NCI-H1417 (cell line): ENCODE measurements at places on chromosomes 16 and 17.

DNA sequence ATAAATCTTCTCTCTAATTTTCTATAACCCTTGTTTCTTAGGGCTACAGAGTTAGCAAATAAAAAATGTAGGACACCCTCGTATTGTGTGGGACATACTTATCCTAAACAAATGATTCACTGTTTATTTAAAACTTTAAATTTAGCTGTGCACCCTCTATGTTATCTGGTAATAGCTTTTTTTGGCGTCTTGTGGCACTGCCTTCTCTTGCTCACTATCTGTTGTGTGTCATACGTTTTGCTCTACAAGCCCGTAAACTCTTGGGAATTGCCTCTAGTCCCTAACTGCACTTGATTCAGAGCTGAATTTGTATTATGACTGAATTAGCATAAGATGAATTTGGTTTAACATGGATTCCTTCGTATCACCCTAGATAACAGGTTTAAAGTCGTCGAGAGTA, 144.3 kb upstream of the MYOCD start:
- no peak for DNase-seq

GRCh38 chr17:81002409-81003361, 11.0 kb downstream of the CHMP6 start:
- peak; percentile 68 for DNase-seq

DNA sequence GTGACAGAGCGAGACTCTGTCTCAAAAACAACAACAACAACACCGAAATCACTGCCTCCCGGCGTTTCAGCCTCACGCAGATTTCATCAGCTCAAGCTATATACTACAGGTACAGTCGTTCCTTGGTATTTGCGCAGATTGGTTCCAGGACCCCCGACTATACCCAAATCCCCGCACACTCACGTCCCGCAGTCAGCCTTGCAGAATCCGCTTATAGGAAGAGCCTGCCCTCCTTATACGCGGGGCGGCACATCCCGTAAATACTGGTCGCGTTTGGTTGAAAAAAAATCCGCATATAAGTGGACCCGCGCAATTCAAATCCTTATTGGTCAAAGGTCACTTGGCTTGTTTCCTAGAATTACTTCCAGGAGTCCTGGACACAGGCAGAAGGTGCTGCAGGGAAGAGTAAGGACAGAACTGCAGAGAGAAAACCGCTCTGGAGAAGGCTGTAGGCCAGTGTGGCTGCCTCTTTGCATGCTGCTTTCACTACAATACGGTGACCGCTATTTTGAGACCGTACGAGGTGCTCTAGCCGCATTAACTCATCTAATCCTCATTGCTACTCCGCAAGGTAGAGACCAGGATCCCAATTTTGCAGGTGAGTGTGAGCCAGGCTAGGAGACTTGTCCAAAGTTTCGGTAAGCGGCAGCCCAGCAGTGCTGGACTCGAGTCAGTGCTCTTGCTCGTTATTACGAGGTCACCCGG, 718 bp downstream of the NDUFAB1 start:
- DNase-seq, result no peak

GRCh38 chr17:21072745-21073197, 30.0 kb upstream of the USP22 start:
- no peak for DNase-seq

DNA sequence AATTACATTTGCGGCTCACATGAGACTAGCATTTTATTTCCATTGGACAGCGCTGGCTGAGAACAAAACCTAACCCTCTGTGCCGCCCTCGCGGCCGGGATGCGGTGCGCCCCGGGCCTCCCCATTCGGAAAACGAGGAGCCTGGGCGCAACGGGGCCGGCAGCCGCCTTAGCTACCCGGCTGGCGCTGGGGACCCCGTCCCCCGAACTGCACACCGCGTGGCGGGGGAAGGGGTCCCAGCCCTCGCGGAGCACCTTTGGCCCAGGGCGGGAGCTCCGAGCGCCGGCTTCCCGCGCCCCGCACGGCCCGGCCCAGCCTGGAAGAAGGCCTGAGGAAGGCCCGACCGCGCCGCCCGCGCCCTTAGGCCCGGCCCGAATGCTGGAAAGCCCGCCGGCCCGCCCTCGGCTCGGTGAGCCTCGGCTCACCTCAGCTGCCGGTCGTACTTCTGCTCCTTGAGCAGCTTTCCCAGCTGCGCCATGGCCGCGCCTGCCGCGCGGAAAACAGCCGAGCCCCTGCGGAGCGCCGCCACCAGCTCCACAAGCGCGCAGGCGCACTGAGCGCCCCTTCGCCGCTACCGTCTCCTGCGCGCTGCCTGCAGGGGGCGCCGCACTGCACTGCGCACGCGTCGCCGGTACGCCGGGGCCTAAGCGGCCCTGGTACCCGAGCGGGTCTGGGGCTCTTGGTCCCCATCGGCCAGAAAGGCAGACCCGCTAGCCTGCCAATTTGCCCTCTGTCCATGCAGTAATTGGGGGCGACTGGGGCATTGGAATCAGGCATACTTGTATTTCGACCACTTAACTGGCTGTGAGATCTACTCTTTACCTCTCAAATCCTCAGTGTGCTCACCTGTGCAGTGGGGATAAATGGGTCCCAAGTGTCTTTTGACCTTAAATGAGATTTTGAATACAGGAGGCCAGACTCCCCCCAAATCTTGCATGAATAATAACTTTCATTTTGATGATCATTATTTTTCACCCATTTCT, at the start of gene NAE1:
Gene NAE1 (minus strand): TSS at position 555 of the 983 bp plus-strand sequence. CDS start 77 bp downstream, at position 478.
- peak; percentile 89 for DNase-seq

DNA sequence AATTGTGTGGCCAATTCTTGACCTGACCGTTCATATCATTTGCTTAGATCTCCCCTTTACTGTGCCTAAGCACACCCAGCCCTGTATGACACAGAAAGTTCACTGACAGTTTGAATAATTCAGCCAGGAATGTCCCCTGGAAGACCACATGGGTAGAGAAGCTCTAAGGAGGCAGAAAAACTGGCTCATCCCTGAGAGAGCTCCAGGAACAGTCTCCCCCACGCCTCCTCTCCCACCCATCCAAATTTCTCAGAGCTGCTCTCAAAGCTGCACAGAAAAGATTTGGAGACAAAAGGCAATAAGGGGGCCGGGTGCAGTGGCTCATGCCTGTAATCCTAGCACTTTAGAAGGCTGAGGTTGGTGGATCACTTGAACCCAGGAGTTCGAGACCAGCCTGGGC, 11.2 kb downstream of the PRAC1 start:
- no peak for DNase-seq

GRCh38 chr17:27396941-27397340, 59.3 kb upstream of the KSR1 start:
- no peak for DNase-seq

DNA sequence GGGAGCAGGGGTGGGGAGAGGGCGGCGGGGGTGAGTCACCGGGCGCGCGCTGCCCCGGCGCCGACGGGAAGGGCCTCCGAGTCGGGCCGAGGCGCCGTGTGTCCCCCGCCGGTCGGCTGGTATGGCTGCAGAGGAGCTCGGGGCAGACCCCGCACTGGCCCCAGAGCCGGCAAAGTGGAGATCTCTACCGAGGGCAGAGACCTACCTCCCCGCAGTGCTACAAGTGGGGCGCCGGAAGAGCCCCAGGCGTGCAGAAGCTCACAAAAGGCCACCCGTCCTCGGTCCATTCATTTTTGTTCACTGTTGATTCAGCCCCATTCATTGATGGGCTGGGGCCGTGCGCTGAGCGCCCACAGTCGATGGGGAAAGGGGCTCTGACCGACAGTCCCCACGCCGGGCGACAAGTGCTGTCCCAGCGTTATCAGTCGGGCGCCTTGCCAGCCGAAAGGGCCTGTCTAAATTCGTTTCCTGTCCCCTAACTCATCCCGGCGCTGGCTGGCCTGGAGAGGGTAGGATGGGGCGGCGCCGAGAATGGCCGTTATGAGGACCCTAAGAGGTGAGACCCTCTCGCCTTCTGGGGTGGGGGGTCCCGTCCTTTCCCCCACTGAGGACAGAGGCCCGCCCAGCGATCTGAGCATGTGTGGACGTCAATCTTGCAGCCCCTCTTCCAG, 709 bp upstream of the ENO3 start:
- no peak for DNase-seq

GRCh38 chr17:36743130-36743529, 141.7 kb downstream of the MRM1 start:
- peak; percentile 66 for DNase-seq

DNA sequence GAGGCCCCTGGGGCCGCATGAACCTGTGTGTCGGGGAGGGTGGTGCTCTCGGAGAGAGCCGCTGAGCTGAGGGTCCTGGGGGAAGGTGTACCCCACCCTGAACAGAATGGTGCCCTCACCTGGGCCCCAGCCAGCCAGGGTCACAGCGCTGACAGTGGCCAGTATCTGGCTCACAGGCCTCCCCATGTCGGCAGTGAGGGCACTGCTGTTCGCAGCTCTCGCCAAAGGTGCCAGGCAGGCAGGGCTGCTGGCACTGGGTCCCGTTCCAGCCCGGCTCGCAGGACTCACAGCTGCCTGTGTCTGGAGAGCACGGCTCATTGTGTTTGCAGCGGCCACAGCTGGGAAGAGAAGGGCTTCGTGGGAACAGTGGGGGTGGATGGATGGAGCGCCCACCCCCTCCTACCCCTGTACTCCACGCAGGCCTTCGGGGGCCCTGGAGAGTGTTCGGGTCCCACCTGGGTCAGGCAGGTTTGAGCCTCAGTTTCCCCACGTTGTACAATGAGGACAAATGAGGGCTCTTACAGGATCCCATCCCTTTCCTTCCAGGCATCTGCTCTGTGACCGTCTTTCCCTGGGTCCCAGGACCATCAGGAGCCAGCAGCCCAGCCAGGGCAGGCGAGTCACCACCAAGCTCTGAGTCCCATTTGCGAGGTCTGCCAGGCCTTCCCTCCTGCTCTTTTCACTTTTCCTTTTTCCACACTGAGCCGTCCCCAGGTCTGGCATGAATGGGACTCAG, 5.0 kb downstream of the SCARF1 start:
- no peak for DNase-seq

- DNase-seq, result peak; percentile 84
These were observed 6.1 kb upstream of the SP2 start for GRCh38 chr17:47889734-47890529.

- DNase-seq, result no peak
These were observed 5.2 kb upstream of the CDC42EP4 start for GRCh38 chr17:73316919-73317505.

- DNase-seq, result no peak
These were observed 8.7 kb downstream of the GPRC5B start for GRCh38 chr16:19875900-19876299.

DNA sequence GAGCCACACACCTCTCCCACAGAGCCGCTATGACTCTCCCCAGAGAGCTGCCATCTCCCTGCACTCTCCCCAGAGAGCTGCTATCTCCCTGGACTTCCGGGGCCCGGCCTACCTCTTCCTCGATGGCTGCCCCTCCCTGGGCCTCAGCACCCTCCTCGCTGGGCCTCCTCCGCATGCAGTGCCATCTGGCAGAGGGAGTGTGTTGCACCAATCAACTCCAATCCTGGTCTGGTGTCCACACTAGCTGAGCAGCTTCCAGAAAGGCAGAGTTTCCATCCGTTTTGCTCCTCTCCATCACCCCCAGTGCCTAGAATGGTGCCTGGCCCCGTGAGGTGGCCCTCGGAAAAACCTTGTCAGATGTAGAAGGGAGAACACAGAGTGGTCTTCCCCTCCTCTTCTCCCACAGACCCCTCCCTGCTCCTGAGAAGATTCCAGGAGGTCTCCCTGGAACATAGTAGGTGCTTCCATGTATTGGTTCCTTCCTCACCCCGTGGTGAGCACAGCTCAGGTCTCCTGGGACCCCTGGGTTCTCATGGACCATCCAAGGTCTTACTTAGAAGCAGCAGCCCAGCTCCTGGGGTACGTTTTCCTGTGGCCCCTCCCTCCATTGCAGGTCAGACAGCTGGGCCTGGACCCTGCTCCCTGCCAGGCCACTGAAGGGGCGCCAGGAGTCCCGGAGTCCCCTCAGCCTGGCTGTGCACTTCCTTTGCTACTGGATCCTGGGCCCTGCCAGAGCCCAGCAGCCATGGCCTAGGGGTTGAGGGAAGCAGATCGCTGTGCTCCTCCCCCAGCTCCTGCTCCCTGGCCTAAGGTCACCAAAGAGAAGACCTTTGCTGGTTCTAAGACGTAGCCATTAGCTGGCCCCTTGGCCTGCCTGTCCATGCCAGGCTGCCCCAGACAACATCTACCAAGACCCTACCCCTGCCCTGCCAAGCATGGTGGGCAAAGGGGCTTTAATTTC, 233.8 kb upstream of the GSE1 start:
- DNase-seq, result no peak
